ENCODE measurements at places on chromosomes 4 and X.

DNA sequence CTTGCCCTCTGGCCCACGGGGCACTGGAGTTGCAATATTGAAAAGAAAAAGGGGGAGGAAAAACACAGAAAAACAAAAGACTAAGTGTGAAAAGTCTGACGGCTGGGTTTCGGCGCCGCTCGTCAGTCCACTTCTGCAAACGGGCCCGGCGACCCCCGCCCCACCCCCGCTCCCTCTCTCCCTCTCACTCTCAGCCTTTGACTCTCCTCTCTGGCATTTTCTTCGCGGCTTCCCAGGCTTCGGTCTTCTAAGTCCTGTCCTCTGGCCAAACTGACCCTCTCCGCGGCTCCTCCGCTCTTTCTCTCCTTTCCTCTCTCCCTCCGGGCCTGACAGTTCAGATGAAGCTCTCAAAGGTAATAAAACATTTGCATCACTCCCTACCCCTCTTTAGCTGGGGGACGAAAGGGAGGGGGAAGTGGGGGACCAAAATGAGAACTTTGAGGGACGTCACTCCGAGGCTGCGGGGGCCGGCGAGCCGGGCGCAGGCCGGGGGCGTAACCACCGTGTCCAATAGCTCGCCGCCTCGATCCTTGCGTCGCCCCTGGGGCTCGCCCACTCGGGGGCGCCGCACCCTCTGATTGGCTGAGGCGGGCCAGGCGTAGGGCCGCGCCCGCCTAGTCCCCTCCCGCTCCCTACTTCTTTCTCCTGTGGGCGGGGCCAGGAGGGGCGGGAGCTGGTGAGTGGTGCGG is at the start of gene NKX6-1:
Gene NKX6-1, minus strand, starts transcription at position 358 of the 689 bp plus-strand sequence. CDS start 1,064 bp downstream, outside the sequence.
- DNase-seq, result peak; percentile 84

GRCh38 chr4:48879561-48880442 is 26.8 kb downstream of the OCIAD2 start:
- no peak for DNase-seq

GRCh38 chr4:95508421-95508820 is 40.4 kb downstream of the UNC5C start:
- DNase-seq, result no peak

DNA sequence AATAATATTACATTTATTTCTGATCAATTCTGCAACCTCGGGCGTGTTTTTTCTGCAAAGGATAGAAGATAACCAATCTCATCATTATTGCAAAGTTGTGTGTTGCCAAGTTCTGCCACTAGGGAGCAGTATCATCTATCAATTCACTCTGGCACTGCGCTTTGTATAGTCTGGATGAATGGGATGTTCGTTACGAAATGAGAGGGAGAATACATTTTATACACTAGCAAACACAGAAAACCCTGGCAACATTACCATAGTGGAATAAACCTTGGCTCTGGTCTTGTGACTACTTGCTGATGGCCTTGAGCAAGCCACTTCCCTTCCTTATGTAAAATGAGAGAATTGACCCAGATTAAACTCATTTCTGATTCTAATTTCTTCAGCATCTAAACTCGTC is 97.5 kb upstream of the ZNF518B start:
- DNase-seq, result peak; percentile 22

GRCh38 chrX:3609810-3610209 is 103.6 kb downstream of the PRKX start:
- DNase-seq, result no peak

GRCh38 chr4:99315839-99316238 is 5.4 kb downstream of the ADH1B start:
- DNase-seq, result no peak

- no peak for DNase-seq
Observed at GRCh38 chr4:99617374-99617773, 40.3 kb downstream of the C4orf54 start.

- DNase-seq, result no peak
Observed at GRCh38 chrX:102846544-102847236, 90.4 kb upstream of the RAB40AL start.

DNA sequence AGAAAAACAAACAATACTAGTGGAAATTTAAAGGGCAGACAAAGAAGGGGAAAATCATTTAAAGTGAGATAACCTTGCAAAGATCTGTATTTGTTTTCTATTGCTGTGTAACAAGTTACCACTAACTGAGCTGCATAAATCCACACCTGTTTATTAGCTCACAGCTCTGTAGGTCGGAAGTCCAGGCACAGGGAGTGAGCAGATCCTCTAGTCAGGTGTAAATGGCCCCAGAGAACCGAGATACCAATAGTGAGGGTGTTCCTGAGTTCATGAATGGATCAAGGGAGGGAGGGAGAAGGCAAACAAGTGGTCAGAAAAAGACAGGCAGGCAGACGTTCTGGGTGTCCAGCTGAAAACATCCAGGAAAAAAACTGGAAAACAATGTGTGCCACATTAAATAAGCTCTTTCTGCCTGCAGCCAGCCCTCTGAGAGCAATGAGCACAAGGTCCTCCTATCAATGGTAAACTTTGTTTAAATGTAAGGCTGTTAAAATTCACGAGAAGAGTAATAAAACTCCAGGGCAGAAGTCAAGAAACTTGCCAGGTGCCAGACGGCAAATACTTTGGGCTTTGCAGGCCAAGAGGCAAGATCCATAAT is 25.0 kb downstream of the ADGRA3 start:
- no peak for DNase-seq

DNA sequence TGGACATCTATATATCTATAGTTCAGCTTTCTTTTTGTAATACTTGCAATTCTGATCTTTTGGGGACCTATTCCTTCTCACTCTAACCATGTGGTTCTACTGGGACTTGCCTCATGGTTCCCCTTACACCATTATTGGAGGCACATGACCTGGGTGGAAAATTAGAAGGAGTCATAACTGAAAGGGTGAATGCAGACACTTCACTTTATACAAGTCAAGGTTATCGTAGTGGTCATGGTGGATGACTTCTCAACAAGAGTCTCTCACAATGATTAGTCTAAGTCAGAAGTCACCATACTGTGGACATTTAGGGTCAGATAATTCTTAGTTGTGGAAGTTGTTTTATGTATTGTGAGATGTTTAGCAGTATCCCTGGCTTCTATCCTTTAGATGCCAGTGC is 10.5 kb upstream of the EIF4E start:
- DNase-seq, result no peak

- DNase-seq, result no peak
Observed at GRCh38 chrX:65689377-65689776, 21.9 kb downstream of the MSN start.

DNA sequence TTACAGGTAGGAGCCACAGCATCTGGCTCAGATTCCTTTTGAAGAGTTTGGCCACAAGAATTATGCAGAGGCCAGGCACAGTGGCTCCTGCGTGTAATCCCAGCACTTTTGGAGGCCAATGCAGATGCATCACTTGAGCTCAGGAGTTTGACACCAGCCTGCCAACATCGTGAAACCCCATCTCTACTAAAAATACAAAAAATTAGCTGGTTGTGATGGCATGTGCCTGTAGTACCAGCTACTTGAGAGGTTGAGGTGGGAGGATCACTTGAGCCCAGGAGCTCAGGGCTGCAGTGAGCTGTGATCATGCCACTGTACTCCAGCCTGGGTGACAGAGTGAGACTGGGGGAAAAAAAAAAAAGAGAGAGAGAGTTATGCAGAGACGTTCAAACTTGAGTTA is 53.0 kb downstream of the MID1IP1 start:
- no peak for DNase-seq

DNA sequence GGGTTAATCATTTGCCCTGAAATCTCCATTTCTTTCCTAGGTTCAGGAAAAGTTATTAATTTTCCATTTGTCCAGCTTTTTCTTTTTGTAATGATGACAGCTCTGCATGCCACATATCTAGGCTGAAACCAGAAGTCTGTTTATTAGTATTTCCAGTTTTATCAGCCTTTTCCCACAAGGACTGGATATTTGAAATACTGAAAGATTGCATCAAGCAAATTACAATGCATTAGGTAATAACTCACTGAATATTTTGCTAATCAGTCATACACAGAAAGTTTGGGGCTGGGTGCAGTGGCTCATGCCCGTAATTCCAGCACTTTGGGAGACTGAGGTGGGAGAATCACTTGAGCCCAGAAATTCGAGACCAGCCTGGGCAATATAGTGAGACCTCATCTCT is 21.5 kb downstream of the SLC9A7 start:
- no peak for DNase-seq

- DNase-seq, result no peak
Observed at GRCh38 chrX:42490111-42490510, 287.9 kb downstream of the PPP1R2C start.

DNA sequence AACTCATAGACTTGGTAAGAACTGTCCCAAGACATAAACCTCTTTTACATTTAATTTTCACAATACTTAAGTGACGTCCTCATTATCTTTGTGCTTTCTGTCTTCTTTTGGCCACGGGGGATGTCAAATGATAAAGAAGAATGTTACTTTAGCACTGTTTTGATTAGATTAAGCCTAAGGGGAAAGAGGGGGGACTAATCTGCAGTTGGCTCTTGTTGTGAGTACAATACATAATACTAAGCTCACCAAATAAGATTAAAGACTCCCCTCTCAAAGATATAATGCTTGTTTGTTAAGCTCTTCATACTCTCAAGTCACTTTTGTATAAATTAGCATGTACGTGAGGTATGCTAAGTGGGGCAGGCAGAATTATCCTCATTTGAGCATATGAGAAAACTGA is 36.5 kb downstream of the OCRL start:
- no peak for DNase-seq

DNA sequence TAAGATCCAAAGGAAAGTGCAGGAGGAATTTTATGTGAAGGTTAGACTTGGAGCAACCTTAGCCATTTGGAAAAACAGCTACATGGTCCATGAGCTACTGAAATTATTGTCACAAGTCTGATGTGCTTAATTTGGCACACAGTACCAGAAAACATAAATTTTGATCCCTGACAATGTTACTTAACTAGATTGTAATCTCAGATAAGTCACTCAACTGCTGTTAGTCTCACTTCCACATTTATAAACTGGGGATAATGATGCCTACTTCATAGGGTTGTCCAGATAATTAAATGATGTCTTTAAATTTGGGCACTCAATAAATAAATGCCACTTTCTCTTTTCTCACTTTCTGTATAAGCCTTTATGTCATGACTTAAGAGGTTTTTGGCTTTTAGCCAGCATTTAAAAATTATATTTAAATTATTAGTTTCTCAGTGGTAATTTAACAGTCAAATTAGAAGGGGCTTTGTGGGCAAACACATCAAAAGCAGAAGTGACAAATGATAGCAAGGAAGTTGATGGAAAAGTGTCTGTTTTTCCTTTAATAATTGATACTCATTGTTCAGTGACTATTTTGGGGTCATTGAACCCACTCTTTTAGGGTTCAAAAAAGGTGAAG is 58.3 kb downstream of the PAQR3 start:
- DNase-seq, result no peak

DNA sequence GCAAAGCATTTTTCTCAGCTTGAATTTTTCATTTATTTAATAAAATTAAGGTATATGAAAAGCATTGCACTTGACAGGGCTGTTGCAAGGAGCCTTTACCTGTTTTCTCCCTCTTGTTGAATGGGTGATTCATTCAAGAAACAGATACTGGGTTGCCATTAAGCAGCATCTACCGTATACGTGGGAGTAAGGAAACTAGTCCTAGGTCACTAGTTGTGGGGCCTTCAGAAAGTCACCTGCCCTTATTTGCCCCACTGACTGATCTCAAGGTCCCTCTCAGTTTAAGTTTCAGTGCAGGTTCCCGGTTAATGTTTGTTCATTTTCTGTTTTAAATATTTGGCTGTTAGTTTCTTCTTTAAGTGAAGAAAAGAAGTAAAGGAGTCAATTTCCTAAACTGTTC is 34.0 kb downstream of the LHFPL1 start:
- no peak for DNase-seq

- DNase-seq, result no peak
Observed at GRCh38 chrX:6095469-6095868, 133.2 kb downstream of the NLGN4X start.

All from SW 1271 (cell line).